Left cardiac atrium (tissue), 4 donors: ENCODE measurements at places on chromosomes 2 and 18. TPM values are rescaled to one million over a fixed set of nuclear protein-coding genes. Genes with fewer than 3 reads are reported as not detected.

DNA sequence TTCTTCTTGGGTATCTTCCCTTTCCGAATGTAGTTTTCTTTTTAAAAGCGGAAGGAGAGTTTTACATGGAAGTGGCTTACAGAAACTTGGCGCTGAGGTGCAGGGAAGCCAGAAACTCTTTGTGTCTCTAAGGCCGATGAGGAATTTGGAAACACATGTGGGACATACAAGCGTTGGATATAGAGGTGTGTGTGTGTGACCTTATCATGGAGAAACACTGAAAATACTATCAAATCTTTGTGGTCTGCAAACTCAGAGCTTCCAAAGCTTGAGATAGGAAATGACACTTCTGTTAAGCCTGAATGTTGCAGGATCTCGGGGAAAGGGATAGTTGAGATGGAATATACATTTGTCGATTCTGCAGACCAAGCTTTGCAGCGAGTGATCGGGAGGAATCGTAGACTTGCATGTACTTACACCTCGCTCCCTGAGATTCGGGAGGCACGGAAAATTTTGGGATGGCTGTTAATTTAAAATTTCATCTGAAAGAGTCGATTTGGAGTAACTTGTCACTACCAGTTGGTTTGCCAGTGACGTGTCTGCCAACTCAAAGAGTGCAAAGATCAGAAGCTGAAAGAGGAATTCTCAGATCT, 1.0 kb downstream of the NAB1 start:
- DNase-seq: no peak

Gene CKAP2L
- 0.05 TPM for total RNA-seq

GRCh38 chr2:125707611-125708010, 948.3 kb upstream of the GYPC start:
- DNase-seq: no peak

GRCh38 chr2:134639265-134639664, 79.5 kb downstream of the TMEM163 start:
- no peak for DNase-seq

Gene IL1F10
- not detected for total RNA-seq
